ENCODE measurements at places on chromosomes 12 and 14.

- no peak for DNase-seq
Observed at GRCh38 chr12:128779901-128780300, 43.9 kb downstream of the SLC15A4 start.

- DNase-seq: no peak
Observed at GRCh38 chr12:116165036-116165425, 112.5 kb downstream of the MED13L start.

GRCh38 chr12:69927164-69927563, 102.1 kb downstream of the MYRFL start:
- no peak for DNase-seq

- no peak for DNase-seq
Observed at GRCh38 chr12:47087088-47087688, 7.4 kb upstream of the AMIGO2 start.

GRCh38 chr12:125528281-125528680, 463.0 kb downstream of the AACS start:
- no peak for DNase-seq

DNA sequence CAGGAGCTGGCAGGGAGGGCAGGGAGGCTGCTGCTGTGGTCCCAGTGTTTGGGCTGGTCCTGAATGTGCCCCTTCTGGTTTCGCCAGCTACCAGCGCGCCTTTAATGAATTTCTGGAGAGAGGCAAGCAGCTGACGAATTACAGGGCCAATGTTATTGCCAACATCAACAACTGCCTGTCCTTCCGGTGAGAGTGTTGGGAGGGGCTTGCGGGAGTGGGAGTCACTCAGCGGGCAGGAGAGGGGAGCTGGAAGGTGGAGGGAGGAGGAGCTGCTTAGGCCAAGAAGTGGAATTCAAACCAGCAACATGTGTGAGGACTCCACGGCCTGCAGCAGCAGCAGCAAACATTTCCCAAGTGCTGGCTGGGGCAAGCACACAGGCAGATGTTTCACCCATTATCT, 7.7 kb downstream of the TNFAIP2 start:
- DNase-seq: no peak

GRCh38 chr12:126228936-126229335, 1163.7 kb downstream of the AACS start:
- DNase-seq: no peak

DNA sequence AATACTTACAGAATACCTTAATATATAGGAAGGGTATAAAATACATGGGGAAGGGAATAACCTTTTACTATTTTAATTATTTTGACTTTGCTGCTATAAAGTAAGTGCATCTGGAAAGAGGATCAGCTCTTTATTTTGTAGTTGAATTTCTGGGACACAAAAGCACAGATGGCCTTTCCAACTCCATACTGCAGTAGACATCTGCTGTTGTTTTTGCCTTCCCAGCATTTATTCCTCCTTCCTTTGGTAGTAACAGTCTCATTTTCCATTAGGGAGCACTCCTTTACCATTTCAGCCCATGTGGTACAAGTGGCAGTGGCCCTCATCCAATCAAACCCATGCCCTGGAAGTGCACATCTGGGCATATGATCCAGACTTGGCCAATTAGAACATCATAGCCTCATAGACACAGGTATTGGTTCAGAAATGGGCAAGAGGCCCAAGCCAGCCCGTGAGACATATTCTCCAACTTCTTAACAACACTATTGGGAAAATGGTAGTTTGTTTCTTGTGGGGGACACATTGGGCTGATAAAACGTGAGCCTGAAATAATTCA, 64.8 kb upstream of the YARS2 start:
- no peak for DNase-seq

- no peak for DNase-seq
Observed at GRCh38 chr14:21987937-21988336, 314.3 kb upstream of the OR4E1 start.

DNA sequence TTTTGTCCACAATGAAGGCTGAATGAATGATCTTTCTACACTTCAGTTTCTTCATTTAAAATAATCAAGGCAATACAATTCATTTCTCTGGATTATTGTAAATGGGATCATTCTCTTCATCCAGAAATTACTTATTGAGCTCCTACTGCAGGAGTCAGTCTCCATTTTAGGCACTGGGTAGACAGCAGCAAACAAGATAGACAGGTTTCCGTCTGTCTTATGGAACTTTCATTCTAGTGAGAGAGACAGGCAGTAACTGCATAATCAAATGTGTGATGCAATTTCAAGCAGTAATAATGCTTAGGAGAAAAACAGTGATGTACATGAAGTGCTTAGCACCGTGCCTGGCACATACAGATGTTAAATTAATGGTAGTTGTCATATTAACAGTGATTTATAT, 118.9 kb downstream of the SUDS3 start:
- DNase-seq: no peak

DNA sequence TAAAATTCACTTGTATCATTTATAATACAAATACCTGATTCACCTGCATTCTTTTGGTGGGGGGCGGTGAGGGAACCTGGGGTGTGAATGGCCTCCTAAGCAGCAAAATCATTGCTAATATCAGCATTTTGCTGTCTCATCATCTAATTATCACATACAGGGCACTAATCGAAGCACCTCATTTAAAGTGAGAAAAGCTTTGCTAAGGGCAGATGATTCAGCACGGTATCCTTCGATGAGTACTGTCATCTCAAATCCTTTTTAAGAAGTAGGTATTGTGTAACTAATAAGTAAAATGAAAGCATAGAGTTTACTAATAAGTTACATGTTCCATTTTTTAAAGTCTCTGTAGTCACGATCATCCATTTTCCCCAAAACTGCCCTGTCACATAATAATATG, 278.1 kb upstream of the SOX5 start:
- DNase-seq: no peak

DNA sequence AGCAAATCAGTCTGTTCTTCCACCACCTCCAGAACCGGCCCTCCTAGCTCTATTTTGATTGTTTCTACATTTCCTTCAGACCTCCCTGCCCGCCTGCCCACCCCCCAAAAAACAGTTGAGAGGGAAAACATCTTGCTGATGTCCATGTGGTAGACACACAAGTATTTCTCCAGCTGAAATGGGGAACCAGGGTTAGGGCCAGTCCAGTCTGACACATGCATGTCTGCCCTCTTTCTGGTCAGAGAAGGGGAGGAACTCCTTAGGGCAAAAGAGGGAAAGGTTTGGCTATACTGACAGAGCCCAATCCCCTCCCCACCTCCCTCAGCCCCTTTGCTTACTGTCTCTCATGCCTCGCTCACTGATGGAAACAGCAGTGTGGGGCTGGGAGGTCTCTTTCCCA, 3.4 kb downstream of the CD9 start:
- no peak for DNase-seq

- DNase-seq: no peak
Observed at GRCh38 chr12:2372178-2372577, 319.4 kb downstream of the CACNA1C start.

DNA sequence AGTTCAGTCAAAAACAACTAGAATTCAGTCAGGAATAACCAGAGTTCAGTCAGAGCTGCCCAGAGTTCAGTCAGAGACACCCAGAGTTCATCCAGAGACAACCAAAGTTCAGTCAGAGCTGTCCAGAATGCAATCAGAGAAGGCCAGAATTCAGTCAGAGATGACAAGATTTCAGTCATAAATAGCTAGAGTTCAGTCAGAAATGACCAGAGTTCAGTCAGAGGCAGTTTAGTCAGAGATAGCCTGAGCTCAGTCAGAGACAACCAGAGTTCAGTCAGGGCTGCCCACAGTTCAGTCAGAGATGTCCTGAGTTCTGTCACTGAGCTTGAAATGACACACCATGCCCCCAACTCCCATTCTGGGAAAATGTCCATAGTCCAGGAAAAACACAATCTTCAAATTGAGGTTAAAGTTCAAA, 1102.8 kb downstream of the BCL11B start:
- DNase-seq: no peak

DNA sequence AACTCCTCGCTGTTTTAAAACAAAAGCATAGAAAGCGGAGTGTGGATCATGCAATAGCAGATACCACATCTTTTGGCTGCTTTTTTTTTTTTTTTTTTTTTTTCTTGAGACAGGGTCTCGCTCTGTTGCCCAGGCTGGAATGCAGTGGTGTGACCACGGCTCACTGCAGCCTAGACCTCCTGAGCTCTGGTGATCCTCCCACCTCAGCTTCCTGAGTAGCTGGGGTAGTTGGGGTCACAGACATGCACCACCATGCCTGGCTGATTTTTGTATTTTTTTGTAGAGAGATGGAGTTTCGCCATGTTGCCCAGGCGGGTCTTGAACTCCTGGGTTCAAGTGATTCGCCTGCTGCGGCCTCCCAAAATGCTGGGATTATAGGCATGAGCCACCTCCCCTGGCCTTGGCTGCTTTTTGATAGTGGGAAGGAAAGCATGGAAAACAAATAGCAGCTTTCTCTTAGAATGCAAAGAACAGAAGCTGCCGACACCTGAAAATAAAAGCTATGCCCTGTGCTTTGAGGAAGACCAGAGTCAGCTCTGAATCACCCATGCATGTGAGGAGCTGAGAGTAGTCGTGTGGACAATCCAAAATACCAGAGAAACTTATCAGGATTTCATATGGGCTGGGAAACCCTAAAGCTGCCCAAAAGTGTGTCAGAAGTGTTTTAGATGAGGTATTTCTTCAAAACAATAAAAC, 3.6 kb upstream of the ELK3 start:
- no peak for DNase-seq

GRCh38 chr14:64954491-64955240, 12.1 kb upstream of the GPX2 start:
- DNase-seq: no peak

DNA sequence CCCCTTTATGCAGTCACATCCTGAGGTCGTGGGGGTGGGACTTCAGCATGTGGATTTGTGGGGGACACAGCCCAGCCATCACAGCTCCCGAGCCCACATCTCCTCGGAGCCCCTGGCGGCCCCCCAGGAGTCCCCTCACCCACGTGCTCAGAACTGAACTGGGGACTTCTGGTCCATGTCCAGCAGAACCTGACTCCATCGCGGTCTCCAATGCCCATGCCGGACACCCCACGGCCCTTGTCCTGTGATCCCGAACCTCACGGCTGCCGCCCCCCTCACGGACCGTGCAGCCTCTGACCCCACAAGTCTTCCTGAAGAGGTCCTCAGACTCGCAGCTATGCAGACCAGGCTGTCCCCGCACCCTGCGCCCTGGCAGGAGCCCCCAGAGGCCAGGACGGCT, 13.5 kb upstream of the FBRSL1 start:
- no peak for DNase-seq

Measured in activated CD8-positive, alpha-beta memory T cell treated with anti-CD3 and anti-CD28 coated beads for 48 hours (primary cell).